ENCODE measurements at places on chromosomes 7 and 10.

GRCh38 chr10:16933783-16934182 lies 116.6 kb upstream of the RSU1 start:
- DNase-seq: no peak

DNA sequence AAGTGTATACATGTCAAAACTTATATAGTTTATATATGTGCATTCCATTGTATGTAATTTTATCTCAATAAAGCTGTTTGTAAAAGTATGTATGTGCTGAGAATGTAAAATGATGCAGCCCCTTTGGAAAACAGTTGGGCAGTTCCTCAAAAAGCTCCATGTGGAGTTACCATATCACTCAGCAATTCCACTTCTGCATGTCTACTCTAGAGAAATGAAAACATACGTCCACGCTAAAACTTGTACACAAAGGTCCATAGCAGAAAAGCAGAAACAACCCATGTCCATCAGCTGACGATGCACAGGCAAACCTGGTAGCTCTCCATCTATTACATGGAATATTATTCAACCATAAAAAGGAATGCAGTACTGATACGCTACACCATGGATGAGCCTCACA lies 8.3 kb upstream of the RGS10 start:
- DNase-seq: no peak

DNA sequence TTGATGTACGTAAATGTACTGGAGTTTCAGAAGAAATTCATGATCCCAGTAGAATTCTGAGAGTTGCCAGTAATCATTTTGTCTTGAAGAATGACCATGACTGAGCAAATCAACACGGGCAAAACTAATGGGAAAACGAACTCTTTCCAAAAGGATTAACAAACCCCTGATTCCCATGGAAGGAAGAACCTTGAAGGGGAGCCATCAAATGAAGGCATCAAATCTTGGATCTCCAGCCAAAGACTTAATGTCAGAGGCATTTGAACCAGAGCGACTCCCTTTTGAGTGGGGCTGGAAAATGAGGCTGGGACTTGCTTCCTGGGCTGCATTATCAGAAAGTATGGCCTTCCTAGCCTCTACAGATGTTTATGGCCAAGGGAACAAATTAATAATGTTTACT lies 364.4 kb upstream of the PRKCQ start:
- DNase-seq: no peak

GRCh38 chr7:116986611-116987565 lies 33.6 kb downstream of the ST7 start:
- no peak for DNase-seq

DNA sequence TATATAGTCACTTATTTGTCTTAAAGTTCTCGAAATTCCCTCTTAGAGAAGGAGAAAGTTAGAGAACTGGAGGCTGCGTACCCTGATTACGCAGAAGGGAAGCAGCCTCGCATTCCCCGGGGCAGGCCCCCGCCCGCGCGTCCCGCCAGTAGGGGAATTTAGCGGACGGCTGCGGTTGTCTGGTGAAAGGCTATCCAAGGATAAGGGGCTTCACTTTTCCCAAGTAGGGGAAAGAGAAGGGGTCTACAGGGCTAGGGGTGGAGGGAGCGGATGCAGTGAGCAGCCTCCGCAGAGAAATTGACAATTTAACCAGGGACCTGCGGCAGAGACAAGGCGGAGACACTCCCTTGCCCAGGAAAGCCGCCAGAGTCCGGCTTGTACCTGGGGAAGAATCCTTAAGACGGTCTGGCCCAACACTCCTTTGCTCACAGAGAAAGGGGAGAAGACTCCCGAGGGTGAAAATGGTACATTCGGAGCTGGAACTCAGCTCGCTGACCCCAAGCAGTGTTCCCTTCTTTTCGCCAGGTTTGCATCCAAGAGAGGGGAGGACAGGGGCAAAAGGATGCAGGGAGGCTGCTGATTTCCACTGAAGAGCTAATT lies 994 bp upstream of the MAGI2 start:
- DNase-seq: no peak

- no peak for DNase-seq
Observed at GRCh38 chr10:48760983-48761382, 76.3 kb downstream of the WDFY4 start.

GRCh38 chr10:81730891-81731290 lies 144.1 kb upstream of the NRG3 start:
- DNase-seq: no peak

GRCh38 chr10:27190508-27190907 lies 35.4 kb downstream of the MASTL start:
- DNase-seq: no peak

DNA sequence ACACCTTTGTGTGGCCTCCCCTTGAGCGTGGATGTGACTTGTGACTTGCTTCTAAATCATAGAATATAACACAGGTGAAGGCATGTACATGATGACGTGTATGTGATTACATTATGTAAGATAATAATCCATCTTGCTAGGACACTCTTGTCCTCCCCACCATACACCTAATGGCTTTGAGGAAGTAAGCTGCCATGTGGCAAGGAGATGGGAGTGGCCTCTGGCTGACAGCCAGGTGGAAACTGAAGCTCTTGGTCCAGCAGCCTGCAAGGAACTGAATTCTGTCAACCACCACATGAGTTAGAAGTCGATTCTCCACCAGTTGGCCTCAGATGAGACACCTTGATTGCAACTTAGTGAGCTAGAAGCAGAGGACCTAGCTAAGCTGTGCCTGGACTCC lies 67.4 kb upstream of the ELN start:
- DNase-seq: no peak
